Progenitor cell of endocrine pancreas (in vitro differentiated cells): ENCODE measurements at places on chromosomes 2 and 18. TPM values are rescaled to one million over a fixed set of nuclear protein-coding genes. Genes with fewer than 3 reads are reported as not detected.
A peak's percentile ranks its signal among the peaks of the same experiment; 100 is the strongest.

GRCh38 chr18:57898506-57899124, 95.5 kb upstream of the ATP8B1 start:
- DNase-seq: no peak
- peaks cover 7% of the 10 kb centered on the region for H3K4me1 ChIP-seq
- H3K36me3 ChIP-seq: no peaks in the 10 kb centered on the region
- peaks cover 3% of the 10 kb centered on the region for H3K27me3 ChIP-seq

The LYPD1 gene
- 7.1 and 13.8 TPM in 2 replicates for total RNA-seq

GRCh38 chr2:197435598-197436420, 981 bp upstream of the SF3B1 start:
- H3K4me3 ChIP-seq: peak overlapping the region; percentile 95
- peaks cover 2% of the 10 kb centered on the region for H3K36me3 ChIP-seq
- no peaks in the 10 kb centered on the region for H3K27me3 ChIP-seq
- DNase-seq: no peak
- peaks cover 32% of the 10 kb centered on the region for H3K4me1 ChIP-seq

The INPP5D gene
- 5.3 and 9.0 TPM in 2 replicates for total RNA-seq

DNA sequence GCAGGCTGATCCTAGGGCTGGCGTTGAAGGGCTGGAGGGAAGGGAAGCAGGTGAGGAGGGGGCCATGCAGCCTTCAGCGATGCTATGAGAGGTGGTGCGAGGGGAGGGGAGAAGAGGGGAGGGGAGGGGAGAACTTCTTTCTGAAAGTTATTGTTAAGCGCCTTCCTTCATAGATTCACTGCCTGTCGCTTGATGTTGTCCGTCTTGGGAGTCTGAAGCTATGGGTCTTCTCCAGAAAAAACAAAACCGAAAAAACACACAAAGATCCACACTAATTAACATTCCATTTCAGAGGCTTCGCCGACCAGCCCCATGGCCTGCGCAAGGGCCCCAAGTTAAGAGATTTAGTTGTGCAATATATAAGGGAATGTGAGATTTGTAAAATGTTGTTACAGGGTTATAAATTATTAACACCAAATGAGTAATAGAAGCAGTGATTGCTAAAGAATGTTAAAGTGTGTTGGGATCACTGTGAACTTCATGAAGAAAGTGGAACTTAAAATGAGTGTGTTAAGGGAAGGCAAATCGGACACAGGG, 758 bp downstream of the CFAP221 start:
- peak overlapping the region; percentile 98 for H3K27ac ChIP-seq
- H3K36me3 ChIP-seq: peaks cover 12% of the 10 kb centered on the region
- peak overlapping the region; percentile 77 for H3K4me3 ChIP-seq
- DNase-seq: no peak

DNA sequence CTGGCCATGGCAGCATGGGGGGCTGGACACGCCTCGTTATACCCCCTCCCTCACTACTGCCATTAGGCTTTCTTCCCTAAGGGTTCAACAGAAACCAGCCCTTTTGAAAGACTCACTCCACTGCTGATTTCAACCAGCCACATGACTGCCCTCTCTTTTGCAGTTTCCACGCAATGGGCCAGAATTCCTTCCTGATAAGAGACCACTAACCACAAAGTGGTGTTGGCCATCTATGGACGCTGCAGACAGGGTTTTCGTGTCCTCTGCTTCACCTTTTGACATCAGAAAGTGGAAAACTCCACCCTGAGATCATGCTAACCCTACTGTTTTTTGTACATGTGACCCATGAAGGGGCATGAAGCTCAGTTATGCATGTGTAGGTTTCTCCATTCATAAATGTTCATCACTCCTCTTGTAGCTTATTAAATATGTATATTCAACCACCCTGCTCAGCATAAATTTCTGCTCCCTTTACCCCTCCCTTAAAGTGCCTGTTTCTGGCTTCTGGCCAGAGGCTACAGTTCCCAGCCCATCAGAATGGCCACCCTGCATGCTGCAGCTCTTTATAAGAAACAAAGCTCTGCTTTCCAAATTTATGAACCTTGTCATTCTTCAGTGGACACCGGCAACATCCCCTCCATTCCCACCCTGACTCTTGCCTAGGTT, 106.6 kb upstream of the MSH6 start:
- H3K4me3 ChIP-seq: no peak overlapping the region
- DNase-seq: no peak
- no peak overlapping the region for H3K27ac ChIP-seq

- no peak overlapping the region for H3K4me3 ChIP-seq
- H3K27ac ChIP-seq: no peak overlapping the region
- no peak for DNase-seq
Measured at GRCh38 chr2:241834527-241835210, 24.0 kb downstream of the PDCD1 start.

GRCh38 chr2:233407771-233408181, 53.5 kb downstream of the DGKD start:
- peaks cover 17% of the 10 kb centered on the region for H3K4me1 ChIP-seq
- no peak for DNase-seq
- H3K36me3 ChIP-seq: peaks cover 26% of the 10 kb centered on the region
